ENCODE measurements at places on chromosomes 2 and 18. TPM values are rescaled to one million over a fixed set of nuclear protein-coding genes. Genes with fewer than 3 reads are reported as not detected.

GRCh38 chr18:77140439-77141109, 8.0 kb upstream of the MBP start:
- no peak for DNase-seq

DNA sequence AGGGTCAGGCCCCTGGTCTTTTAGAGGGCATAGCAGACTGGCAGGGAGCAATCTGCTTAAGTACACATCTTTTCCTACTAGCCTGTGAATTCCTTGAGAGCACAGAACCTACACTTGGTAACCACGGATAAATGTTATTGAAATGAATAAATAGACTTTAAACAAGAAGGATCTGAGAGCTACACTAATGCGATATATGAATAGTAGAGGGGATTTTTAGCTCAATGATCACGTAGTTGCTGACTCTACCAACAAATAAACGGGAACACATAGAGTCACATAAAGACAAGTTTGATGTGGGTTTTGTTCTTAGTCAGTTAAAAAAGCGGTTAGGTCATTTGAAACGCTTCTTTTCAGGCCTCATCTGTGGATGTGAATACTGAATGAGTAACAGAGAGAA, 290.3 kb upstream of the CCDC68 start:
- no peak for DNase-seq

- no peak for DNase-seq
Observed at GRCh38 chr2:47217277-47217676, 62.2 kb upstream of the STPG4 start.

Gene HS1BP3
- 13.9 TPM for total RNA-seq

Gene CLEC4F
- not detected for total RNA-seq

Gene GPATCH11
- 11.6 TPM for total RNA-seq

Data from HFFc6 (cell line).